ENCODE measurements at places on chromosomes 2 and 18.

GRCh38 chr2:235492850-235493344 is 946 bp upstream of the AGAP1 start:
- no peak for DNase-seq

DNA sequence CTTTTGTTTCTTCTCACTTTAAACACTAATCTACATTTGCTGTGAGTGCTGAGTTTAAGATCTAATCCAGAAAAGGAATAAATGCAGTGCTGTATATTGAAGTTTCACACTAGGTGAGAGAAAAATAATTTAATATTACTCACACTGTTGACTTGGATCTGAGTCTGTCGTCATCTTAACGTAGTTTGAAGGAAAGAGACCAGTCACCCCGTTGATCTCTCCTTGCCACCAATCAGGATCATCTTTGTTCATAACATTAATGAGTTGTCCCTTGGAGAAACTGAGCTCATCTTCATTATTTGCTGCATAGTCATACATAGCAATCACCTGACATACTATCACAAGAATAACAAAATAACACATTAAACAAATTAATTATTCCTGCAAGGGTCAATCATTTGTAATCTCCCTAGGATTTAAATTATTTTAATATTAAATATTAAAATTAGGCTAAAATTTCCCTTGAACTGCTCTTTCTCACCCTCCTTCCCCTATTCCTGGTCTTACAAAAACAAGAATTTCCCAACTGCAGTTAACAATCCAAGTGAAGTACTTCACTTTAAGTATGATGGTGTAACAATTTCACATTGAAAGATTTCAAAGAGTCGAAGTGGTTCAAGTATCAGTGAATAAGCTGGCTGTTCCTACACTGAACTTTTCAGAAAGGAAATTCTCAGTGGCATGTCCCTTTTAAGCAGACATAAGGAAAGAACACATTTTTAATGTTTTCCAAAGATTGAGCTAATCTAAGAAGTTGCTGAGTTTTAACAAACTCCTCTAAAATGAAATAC is 71.3 kb downstream of the FAM228A start:
- DNase-seq = no peak

- no peak for DNase-seq
Observed at GRCh38 chr18:42183746-42184145, 228.7 kb downstream of the PIK3C3 start.

DNA sequence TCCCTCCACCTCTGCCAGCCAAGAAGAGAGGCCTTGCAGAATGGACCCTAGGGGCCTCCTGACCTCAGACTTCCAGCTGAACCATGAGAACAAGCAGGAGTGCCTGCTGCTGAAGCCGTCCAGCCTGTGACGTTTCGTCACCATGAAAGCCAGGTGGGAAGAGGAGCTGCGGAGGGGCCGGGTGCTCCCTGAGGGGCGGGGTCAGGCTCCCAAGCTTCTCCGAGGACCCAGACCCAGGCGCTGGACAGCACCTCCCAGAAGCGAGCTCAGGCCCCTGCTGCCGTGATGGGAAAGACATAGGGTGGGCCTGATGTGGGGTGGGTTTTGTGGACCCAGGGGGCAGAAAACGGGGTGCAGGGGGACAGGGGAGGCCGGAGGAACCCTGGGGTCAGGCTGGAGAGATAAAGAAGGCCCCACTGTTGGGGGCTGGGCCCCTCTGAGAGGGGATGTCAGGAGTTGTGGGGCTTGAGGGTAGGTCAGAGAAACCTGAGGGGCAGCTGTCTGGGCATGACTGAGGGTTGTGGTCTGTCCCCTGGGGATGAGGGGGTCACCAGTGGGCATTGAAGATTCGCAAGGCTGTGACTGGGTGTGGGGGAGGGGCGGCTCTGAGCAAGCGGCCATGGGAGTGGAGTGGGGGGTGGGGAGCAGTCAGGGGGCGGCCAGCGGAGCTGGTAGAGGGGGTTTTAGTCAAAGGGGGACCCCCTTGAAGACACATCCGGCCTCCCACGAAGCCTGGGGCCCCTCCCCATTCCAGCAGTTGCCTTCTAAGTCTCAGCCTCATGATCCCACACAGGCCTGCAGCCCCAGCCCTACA is 73.4 kb upstream of the ODC1 start:
- no peak for DNase-seq

DNA sequence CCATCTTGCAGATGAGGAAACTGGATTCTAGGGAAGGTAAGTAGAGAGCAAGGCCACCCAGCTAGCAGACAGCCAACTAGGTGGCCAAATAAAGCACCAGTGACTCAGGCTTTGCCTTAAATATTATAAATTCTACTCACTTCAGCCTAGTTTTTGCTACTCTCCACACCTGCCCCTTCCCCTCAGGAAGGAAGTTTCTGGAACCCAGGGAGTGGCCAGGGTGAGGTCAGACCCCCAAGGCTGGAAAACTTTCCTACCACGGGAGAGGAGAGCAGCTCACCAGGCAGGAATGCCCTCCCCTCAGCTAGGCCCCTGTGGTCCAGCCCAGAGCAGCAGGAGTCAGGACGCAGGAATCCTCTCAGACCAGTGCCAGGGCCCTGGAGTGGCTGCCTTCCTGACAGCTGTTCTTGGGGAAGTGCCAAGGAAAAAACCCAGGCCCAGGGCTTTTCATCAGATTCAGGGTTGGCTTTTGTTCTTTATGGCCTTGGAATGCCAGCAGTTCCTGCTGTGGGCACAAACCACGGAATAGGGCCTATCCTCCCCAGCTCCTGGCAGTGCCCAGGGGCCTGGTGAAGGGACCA is 5.1 kb upstream of the PAX8 start:
- no peak for DNase-seq

DNA sequence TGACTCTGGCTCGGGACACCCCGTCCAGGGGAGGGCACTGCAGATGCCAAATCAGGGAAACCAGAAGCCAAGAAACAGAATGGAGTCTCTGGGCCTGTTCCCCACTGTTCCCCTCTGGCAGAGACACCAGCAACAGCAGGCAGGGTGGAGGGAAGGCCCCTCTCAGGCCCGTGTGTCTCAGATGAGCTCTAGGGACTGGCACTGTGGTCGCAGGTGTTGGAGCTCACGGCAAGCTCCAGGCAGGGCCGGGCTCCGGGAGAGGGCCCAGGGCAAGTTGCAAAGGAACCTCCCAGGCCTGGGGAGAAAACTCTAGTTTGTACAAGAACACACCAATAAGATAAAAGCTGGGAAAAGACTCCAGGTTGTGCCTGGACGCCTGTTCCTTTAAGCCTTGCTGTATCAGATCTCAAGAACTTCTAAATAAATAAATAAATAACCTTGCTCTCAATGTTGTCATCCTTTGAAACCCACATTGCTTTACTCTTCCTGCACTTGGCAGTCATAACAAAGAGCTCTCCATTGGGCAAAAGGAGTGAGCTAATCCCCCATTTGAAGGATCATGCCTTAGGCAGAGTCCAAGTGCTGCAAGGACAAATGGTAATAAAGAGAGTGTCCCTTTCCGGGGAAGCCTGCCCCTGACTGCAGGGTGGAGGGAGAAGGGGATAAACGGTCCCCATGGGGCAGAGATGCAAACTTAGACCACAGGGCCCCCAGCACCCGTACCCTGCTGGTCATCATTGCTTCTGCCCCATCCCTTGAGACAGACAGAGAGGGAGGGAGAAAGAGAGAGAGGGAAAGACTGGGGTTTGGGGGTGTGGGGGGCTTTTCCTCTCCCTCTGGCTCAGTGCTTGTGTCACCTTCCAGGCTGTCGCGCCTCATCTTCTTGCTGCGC is 33.3 kb downstream of the CNGA3 start:
- no peak for DNase-seq

GRCh38 chr2:60633615-60634014 is 80.2 kb upstream of the BCL11A start:
- no peak for DNase-seq

DNA sequence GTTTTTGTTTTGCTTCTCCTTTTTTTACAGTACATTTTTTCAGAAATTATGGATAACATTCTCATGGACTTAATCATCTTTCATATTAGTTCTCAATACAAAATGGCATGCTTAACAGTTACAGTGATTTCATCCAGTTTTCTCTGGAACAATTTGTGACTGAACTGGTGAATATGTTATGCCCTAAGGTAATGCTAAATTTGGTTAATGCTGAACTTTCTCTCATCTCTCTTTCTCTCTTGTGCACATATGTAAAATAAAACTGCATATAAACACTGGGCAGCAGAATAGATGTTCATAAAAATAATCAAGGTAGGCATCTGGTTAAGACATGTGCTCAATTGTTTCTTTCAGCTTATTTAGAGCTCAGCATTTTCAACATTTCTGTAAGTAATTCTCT is 196.3 kb upstream of the TMEFF2 start:
- no peak for DNase-seq

- DNase-seq = peak; percentile 45
Observed at GRCh38 chr2:10497797-10498251, 49.7 kb upstream of the ODC1 start.

DNA sequence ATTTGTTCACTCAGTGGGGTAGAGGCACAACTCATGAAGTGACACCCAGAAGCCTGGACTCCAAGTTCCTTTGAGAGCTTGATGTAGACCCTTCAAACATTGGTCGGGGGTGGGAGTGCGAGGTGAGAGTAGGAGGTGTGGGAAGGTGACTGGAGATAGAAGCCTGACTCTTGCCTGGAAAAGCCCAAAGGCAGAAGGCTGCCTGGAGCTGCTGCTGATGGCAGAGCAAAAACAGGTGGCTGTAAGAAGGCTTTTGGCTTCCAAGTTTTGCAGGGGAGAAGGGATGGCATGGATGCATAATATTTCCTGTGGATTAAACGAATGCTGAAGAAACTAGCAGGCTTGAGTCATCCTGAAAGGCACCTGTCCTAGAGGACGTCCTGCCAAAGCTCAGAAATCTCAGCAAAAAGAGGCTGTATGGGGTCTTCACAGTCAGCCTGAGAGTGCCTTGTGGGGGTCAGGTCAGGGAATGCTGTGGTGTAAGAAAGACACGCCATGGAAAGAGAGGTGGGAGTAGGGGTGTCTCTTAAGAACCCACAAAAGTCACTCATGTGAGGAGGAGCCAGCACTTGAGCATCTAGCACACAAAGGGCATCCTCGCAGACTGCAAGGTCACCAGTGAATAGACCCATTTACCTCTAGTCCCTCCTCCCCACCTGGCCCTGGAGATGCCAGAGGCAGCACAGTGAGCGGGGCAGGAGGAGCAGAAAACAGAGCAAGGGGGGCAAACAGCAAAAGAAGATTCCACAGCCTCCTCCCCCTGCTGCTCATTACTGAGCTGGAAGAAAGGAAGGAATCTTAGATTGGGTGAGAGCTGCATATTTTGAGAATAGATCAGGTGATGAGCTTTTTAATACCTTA is 37.5 kb downstream of the FASTKD2 start:
- DNase-seq = no peak

GRCh38 chr2:117703858-117704257 is 110.6 kb upstream of the DDX18 start:
- DNase-seq = no peak

DNA sequence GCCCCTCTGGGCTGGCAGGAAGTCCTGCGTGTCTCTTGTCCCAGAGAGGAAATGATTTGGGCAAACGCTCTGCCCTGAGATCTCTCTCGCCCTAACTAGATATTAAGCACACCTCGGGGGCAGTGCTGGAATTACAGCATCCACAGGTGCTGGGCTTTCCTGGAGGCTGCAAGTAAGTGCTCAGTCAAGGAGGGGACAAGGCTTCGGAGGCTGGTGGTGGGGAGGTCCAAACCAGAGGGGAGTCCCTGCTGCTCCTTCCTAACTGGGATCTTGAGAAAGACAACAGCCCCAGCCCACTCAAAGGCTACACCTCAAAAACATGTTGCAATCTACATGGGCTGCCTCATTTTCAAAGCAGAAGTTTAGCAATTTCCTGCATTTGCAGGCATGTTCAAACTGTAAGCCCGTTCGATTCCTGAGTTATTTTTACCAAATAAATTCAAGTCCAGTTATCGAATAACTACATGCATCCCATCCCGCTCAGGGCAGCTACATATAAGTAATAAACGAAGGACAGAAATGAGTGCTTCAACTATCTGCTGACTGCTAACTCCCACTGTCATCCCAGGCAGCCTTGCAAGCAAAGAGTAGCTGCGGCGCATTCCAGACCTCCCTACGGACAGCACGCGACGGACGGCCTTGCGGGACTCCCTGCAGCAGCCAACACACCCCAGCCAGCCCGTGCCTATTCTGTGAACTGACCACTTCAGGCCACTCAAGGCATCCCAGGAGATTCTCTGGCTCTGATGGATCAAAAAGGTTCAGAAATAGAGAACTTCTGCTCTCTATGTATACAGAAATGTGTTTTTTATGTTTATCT is 27.5 kb downstream of the ZNF516 start:
- DNase-seq = no peak

DNA sequence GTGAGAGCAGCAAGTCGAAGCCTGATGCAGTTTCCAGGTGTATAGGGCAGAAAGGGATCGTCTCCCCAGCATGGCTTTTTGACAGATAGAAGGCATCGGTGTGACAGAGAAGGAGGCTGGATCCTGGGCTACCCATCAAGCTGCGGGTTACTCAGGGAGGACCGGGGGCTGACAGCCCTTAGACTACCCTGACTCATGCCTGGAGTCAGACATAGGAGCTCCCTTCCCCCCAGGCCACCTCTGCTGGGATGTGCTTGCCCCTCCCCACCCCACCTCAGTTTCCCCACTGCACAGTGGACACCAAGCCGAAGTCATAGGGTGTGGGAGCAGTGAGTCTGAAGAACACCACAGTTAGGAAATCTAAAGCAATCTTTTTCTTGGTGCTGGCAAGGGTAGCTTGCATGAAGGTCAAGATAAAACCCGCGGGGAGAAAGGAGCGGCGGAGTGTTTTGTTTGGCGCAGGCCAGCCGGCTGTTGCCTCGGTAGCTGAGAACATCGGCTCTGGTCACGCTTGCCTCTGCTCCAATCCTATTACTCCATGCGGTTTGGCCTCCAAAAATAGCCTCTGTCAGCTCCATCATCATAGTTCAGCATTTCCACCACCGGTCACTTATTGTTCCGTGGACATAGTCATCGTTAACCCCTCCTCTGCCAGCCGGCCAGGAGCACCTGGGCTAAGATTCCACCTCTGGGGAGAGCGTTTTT is 169.2 kb upstream of the GLI2 start:
- DNase-seq = no peak

DNA sequence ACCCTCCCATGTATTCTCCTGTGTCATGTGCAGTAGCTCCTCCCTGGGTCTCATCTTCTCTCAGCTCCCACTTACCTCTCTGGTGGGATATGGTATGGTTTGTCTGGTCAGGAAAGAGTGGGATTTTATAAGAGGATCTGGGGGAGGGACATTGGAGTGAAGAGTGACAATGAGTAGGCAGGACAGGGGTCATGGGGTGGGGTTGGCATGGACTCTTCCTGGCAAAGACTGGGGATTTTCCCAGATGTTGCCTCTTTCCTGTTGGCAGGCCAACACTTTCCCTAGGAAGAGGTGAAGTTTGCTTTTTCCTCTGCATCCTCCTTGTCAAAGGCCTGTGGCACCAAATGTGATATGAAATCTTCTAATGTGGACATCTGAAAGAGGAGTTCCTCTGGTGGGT is at the start of gene REG3A:
REG3A (minus strand) TSS at position 101 of the 400 bp plus-strand sequence. CDS start 348 bp downstream, outside the sequence.
- no peak for DNase-seq

Measured in stimulated activated CD4-positive, alpha-beta T cell treated with anti-CD3 and anti-CD28 coated beads, Interleukin-4, amount 100 ng/mL, for 4 hours (primary cell).